ENCODE measurements at places on chromosomes 6 and 20.
A peak's percentile ranks its signal among the peaks of the same experiment; 100 is the strongest.

- DNase-seq = no peak
These were observed 1014.9 kb upstream of the GJE1 start for GRCh38 chr6:141117874-141118273.

DNA sequence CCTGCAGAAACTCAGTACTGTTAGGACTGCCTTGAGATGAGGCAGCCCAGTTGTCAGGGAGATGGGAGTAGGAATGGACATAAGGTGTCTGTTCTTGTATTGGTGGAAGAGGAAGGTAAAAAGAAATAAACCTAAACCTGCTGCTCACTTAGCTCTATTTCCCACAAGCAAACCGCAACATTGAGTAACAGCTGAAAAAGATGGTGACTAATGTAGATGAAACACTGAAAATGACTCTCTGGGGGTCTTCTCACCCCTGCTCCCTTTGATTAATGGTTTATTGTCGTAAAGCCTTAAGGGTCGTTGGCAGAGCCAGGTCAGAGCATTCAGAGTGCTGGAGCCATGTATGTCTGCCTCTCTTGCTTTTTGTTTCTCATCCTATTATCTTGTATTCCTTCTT, 87.5 kb downstream of the FOXO3 start:
- DNase-seq = no peak

GRCh38 chr6:11460001-11460668, 77.4 kb upstream of the TMEM170B start:
- peak; percentile 50 for DNase-seq

DNA sequence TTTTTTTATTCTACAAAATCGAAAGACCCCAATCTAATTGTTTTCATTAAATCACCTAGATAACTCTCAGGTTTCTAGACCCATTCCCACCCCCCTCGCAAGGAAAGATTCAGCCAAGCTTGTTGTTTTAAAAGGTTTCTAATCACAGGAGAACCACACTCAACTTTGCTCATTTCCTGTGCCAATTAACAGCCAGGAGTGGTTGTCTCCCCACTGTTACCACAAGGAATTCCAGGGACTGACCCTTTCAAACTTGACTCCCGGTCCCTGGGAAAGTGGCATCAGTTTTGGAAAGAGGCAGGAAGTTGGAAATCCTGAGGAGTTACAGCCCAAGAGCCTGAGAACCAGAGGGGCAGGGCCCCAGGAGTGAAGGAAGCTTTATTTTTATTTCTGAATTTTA, 561.3 kb upstream of the JAG1 start:
- peak; percentile 93 for DNase-seq

DNA sequence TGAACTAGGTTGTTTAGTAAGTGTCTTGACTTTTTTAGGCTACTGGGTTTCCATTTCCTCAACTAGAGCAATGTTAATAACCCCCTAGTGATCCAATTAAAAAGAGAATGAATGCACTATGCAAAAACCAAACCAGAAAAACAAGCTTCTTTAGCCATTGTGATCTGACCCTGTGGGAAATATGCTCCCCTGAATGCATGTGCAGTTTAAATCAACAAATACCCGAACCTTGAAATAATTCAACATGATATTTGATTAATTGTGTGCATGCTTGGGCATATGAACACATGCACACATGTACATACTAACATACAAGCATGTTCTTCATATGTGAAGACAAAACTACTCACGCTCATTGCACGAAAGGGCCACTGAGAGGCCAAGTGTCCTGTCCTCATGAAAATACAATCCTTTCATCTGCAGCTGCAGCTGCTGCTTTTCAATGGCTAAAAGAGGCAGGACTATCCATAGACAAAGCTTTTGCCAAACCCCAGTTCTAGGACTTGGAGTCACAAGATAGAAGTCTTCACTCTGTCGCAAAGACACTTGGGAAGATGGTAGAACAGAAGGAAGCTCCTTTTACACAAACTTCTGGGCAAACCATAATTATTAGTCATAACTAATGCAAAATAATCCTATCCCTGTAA, 207.1 kb upstream of the POU3F2 start:
- no peak for DNase-seq

DNA sequence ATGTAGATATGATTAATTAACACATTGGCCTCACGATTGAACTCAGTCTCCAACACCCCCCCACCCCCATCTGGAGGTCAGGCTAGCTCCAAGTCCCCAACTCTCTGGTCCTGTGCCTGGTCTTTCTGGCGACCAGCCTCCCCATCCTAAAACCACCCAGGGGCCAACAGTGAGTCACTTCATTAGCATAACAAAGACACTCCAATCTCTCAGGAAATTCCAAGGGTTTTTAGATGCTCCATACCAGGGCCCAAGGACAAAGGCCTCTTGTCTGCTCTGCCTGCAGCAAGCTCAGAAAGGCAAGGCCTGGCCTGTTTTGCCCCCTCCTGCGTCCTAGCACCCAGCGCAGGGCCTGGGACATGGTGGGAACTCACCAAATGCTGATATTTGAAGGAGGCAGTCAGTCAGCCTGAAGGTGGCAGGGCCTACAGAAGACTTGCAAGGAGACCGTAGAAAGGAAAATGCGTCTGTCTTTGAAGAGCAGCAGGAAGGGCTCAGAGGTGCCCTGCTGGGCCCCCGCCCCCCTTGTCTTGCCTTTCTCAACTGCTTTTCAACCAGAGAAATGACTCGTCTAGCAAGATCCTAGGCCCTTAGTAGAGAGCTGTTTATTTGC, 184.7 kb downstream of the CDH4 start:
- peak; percentile 65 for DNase-seq

GRCh38 chr6:161943561-161943960, 669.7 kb upstream of the AGPAT4 start:
- no peak for DNase-seq

- no peak for DNase-seq
These were observed 206.4 kb downstream of the DTNBP1 start for GRCh38 chr6:15456422-15456821.

GRCh38 chr6:165543781-165544180, 119.3 kb downstream of the PDE10A start:
- DNase-seq = no peak

DNA sequence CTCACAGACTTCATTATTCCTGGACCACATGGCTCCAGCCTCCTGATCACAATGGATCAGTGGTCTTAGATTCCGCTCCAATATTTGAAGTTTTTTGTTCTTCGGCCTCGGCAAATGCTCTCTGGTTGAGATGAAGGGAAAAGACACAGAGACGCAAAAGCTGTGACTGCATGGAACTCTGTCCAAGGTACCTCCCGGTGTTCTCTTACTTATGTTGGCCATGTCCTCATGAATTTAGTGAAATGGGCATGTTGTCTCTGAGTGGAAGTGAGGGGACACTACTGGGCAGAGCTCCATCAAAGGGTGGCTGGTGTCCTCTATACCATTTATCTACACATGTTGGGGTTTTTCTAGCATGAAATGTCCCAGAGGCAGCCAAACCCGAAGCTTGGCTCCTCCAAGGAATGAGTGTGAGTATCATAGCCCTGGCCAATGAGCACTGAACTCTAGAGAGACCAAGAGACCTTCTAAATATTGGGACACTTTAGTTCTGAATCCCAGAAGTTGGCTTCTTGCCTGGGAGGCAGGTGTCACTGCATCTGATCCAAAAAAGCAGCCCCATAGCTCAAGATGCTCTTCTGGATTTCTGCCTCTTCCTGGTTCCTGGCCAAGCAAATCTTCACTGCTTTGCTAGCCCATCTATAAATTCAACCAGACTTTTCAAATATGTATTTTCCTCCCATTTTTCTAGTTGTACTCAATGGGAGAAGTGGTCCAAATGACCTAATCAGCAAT, 34.1 kb downstream of the HLA-G start:
- DNase-seq = peak; percentile 15

GRCh38 chr6:16633961-16634360, 127.3 kb downstream of the ATXN1 start:
- DNase-seq = no peak

GRCh38 chr6:154715446-154715845, 17.8 kb upstream of the SCAF8 start:
- no peak for DNase-seq

GRCh38 chr6:106533054-106533453, 96.2 kb downstream of the RTN4IP1 start:
- no peak for DNase-seq

GRCh38 chr6:93073811-93074210, 345.5 kb downstream of the EPHA7 start:
- DNase-seq = no peak

DNA sequence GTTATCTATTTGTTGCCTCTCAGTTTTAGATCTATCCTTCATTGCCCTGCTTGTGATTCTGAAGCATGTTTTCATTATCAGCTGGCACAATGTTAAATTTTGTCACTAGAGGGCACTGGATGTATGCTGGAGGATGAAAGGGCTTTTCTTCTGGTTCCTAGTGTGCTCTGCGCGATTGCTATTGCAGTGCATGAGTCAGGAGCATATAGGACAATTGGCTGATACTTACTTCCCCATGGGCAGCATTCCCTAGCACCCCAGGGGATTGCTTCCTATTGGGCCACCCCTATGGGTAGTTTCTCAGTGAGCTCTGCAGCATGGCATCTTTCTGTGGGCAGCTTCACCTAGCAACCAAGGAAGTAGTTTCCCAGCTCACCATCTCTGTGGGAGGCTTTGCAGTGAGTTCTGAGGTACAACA, 280.3 kb upstream of the SYNCRIP start:
- peak; percentile 41 for DNase-seq

DNA sequence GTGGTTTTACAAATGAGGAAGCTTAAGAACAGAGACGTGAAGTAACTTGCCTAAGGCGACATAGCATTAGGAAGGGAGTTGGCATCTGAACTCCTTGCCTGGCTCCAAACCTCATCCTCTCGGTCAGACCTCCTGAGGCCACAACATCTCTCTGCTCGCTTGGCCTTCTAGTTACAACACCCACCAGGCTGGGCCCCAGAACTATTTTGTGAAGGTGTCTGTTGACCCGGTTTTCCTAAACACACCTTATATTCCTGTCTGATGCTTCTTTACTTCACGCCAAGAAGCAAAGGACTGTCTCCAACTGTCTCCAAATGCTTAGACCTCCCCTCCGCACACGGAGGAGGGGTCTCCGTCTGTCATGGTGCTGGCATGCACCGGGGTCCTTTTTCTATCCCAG, 326.6 kb downstream of the THBS2 start:
- no peak for DNase-seq

GRCh38 chr20:51818479-51819008, 16.2 kb upstream of the SALL4 start:
- DNase-seq = no peak

DNA sequence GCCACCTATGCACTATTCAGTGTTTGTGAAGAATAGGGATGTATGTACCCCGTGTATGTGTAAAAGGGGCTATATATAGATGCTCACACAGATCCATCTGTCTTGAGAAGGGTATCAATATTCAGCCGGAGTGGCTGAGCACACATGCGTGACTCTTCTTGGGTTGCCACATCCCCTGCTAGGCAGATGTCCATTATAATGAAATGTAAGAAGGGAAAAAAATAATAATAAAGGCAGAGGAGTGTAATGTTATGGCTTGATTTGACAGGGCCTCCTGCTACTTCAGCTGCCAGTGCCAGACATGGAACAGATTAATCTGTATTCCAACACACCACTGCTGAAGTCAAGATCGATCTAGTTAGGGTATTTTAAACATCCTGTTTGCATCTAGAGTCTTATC, 74.2 kb upstream of the VSTM2L start:
- no peak for DNase-seq

DNA sequence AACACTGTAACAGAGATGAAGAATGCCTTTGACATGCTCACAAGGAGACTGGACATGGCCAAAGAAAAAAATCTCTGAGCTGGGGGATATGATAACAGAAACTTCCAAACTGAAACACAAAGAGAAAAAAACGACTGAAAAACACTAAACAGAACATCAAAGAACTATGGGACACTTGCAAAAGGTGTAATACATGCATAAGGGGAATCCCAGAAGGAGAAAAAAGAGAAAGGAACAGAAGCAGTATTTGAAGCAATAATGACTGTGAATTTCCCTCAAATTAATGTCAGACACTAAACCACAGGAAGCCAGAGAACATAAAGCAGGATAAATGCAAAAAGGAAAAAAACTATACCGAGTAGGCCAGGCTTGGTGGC, 117.4 kb upstream of the ARID1B start:
- DNase-seq = no peak

DNA sequence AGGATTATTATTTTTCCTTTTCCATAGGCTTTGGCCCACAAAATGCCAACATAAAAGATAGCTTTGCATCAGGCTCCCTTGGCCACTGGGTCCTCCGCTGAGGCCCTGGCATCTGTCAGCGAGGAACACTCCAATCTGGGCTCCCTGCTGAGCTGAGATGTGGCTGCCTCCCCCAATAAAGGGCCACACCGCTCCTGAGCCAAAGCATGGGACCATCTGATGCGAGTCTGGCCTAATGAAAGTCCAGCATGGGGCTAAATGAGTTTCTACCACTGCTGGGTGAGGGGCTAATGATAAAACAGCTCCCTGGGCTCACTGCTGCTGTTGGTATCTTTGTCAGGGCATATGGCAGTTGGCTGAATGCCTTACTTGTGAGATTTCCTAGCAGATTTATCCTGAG, 817.5 kb upstream of the SLC35B3 start:
- no peak for DNase-seq

DNA sequence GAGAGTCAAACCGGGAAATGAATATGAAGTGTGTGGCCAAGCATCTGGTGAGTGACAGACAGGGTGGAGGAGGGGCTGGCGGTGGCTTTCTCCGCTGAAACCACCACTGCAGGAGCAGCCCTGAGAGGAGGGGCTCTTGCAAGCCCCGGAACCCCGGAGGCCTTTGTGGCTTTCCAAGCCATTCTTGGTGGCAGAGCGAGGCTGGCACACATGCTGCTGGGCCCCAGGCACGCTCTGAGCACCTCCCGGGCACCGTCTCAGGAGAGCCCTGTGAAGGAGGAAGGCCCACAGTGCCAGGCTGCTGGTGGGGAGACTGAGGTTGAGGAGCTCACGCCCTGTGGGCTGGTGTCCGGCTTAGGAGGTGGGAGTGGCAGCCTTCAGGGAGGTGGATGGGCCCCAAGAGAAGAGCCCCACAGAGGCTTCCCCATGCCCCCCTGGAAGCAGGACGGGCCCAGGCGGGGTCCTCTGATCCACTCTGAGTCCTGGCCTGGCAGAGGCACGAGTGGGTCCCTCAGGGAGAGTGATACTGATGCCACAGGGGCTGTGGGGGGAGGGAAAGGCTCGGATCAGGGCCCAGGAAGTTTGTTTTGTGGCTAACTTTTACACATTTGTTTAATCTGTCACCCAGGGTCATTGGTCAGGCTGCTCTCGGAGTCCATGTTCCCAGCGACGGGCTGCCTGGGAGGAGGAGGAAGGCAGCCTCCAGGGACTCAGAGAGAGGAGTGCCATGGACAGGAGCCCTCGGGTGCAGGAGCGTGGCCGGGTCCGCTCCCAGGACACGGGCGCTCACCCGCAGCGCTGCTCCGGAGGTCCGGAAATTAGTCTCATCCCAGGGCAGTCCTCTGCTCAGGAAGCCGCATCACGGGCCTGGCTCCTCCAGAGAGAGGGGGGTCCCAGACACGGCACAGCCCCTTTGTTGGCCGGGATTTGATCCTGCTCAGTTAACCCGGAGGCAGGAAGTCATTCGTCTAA, 170.7 kb downstream of the ERMARD start:
- DNase-seq = no peak

DNA sequence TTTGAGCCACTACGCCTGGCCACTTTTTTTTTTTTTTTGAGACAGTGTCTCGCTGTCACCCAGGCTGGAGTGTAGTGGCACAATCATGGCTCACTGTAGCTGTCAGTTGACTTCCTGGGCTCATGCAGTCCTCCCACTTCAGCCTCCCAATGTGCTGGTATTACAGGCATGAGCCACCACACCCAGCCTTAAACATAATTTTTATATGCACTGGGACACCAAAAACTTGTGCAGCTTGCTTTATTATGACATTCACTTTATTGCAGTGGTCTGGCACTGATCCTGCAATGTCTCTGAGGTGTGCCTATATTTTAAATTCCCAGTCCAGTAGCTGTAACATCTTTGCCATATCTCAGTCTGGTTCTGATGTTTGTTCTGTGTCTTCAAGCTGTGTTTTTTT, 34.7 kb downstream of the KAT14 start:
- DNase-seq = no peak

All from EH (cell line).